Stimulated activated CD4-positive, alpha-beta T cell treated with anti-CD3 and anti-CD28 coated beads, Interleukin-4, amount 100 ng/mL, for 4 hours (primary cell): ENCODE measurements at places on chromosomes 12 and 14.

- no peak for DNase-seq
These were observed 201.1 kb upstream of the NPAS3 start for GRCh38 chr14:32737621-32738020.

DNA sequence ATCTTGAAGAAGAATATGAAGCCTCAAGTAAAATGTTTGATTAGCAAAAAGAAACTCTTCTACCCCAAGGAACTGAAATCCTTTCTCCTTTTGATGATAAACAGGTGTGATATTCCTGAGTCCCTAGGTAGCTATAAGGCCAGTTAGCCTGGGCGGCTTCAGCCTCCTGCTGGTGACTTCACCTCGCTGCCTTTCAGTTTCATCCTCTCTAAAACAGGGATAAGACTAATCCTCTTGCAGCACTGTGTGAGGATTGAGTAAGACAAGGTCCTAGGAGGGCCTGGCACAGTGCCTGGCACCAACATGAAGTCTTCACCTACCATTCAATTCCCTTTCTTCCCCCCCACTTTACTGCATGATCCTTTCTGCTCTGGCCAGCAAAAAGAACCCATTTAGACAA, 42.1 kb downstream of the CIT start:
- DNase-seq: no peak

- no peak for DNase-seq
These were observed 42.2 kb upstream of the FBXO33 start for GRCh38 chr14:39474416-39474911.

- no peak for DNase-seq
These were observed 68.2 kb downstream of the ANKS1B start for GRCh38 chr12:99916555-99916954.

GRCh38 chr12:113137861-113138783, 2.6 kb upstream of the RASAL1 start:
- DNase-seq: no peak

DNA sequence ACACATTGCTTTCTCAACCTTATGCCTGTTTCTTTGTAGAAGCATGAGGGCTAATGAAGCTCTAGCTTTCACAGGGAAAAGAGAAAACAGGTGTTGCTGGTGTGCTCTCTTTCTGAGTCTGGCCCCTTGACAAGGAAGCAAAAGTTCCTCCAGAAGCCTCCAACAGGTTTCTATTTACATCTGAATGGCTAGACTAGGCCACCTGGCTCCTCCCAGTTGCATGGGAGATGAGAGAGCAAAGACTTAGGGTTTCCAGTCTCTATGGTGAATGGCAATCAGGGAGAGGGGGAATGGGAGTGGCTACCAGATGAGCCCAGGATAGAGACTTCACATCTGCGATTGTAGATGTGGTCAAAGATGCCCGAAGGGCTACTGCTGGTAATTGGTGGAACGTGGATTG, 138.1 kb upstream of the PLXNC1 start:
- no peak for DNase-seq
